Liver (tissue), 10 donors: ENCODE measurements at places on chromosomes 5 and 9. TPM values are rescaled to one million over a fixed set of nuclear protein-coding genes. Genes with fewer than 3 reads are reported as not detected.

The RCL1 gene
- 52.2 TPM for total RNA-seq

The SLC6A18 gene
- total RNA-seq = not detected

The CAVIN4 gene
- 0.08 TPM for total RNA-seq

The PCDHB3 gene
- 0.09 TPM for total RNA-seq

The CDKN2B-AS1 gene
- total RNA-seq = not detected

The SLCO6A1 gene
- not detected for total RNA-seq

The ARRDC1 gene
- 9.8 TPM for total RNA-seq

The CCNO gene
- not detected for total RNA-seq

The TIFAB gene
- total RNA-seq = not detected

The SH3RF2 gene
- total RNA-seq = 10.5 TPM

The LOX gene
- 1.0 TPM for total RNA-seq

The LYRM7 gene
- 7.5 TPM for total RNA-seq

GRCh38 chr5:50301756-50302155, 139.3 kb downstream of the EMB start:
- no peaks in the 10 kb centered on the region for H3K27me3 ChIP-seq
- DNase-seq = no peak
- no peak overlapping the region for H3K4me3 ChIP-seq
- H3K4me1 ChIP-seq = no peaks in the 10 kb centered on the region
- no peak overlapping the region for H3K27ac ChIP-seq

- no peak for DNase-seq
- no peaks in the 10 kb centered on the region for H3K36me3 ChIP-seq
- H3K27ac ChIP-seq = no peak overlapping the region
- H3K27me3 ChIP-seq = no peaks in the 10 kb centered on the region
These were observed 12.5 kb downstream of the RGS3 start for GRCh38 chr9:113475992-113476391.

GRCh38 chr9:126438741-126439401, 112.2 kb downstream of the MVB12B start:
- H3K27ac ChIP-seq = no peak overlapping the region
- peaks cover 2% of the 10 kb centered on the region for H3K36me3 ChIP-seq
- no peak overlapping the region for H3K4me3 ChIP-seq
- H3K27me3 ChIP-seq = no peaks in the 10 kb centered on the region
- no peak for DNase-seq

GRCh38 chr9:6845880-6846279, 88.1 kb downstream of the KDM4C start:
- H3K27ac ChIP-seq = no peak overlapping the region
- no peak for DNase-seq
- no peak overlapping the region for H3K4me3 ChIP-seq
- no peaks in the 10 kb centered on the region for H3K4me1 ChIP-seq

DNA sequence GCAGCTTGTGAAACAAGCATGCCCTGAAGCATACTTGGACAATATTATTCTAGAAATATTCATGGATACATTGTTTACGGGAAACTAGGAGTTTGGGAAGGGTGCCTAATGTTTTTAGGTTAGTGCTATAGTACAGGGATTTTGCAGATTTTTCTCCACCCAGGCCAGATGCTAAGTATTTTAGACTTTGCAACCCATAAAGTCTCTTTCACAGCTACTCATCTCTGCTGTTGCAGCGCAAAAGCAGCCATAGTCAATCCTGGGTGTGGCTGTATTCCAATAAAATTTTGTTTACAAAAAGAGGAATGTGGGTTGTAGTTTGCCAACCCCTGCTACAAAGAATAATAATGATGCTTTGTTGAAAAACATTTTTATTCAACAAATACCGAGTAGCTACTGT, 106.2 kb downstream of the CEMIP2 start:
- no peak overlapping the region for H3K27ac ChIP-seq
- no peaks in the 10 kb centered on the region for H3K4me1 ChIP-seq
- H3K4me3 ChIP-seq = no peak overlapping the region
- no peaks in the 10 kb centered on the region for H3K36me3 ChIP-seq
- no peak for DNase-seq

DNA sequence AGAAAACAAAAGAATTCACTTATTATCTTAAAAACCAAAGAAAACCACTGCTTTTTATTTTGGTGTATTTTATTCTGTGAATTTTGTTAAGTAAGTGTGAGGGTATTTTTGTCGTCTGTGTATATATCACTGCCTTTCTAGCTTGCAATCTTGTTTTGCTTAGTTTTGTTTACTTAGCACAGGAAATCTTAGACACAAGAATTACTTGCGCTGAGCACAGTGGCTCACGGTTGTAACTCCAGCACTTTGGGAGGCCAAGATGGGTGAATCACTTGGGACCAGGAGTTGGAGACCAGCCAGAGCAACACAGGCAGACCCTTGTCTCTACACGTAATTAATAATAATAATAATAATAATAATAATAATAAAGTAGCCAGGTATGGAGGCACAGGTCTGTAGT, 230.3 kb downstream of the PAPPA start:
- H3K36me3 ChIP-seq = no peaks in the 10 kb centered on the region
- no peak for DNase-seq
- H3K4me3 ChIP-seq = no peak overlapping the region

- no peak for DNase-seq
- no peak overlapping the region for H3K4me3 ChIP-seq
- peaks cover 30% of the 10 kb centered on the region for H3K4me1 ChIP-seq
- H3K36me3 ChIP-seq = no peaks in the 10 kb centered on the region
These were observed 47.0 kb downstream of the EPB41L4B start for GRCh38 chr9:109273869-109274268.

DNA sequence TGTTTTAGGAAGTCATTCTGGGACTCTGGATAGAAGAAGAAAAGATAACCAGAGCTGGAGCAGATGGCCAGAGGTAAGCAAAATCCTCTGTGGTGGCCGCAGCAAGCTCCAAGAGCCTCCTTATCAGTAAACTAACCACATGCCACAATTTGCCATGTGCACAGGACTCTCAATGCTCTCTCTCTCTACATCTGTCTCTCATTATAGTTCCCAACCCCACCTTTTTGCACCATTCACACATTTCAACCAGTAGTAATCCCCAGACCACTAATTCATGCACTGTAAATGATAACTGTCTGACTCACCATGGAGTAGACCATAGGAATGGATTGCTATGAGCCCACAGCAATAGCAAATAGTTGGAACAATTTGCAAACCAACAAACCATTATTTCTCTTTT, 526.1 kb downstream of the TLR4 start:
- no peaks in the 10 kb centered on the region for H3K36me3 ChIP-seq
- no peaks in the 10 kb centered on the region for H3K4me1 ChIP-seq
- H3K27ac ChIP-seq = no peak overlapping the region
- H3K27me3 ChIP-seq = no peaks in the 10 kb centered on the region
- DNase-seq = no peak

DNA sequence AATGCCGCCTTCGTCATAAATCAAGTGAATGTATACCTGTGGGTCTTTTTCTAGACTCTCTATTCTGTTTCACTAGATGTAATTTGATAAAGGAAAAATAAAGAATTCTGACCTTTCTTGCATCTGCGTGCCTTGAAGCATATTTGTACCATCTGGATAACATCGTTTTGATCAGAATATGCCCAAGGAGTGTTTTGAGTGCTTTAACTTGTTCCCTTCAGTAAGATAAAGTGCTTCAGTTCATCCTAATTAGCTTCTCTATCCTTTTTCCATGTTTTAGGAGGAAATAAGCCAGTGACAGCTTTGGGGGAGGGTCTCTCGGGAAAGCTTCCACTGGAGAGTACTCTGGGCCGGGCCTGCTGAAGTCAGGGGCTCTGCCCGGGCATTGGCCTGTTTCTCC, 113.5 kb upstream of the DAP start:
- DNase-seq = no peak
- H3K27me3 ChIP-seq = peaks cover 4% of the 10 kb centered on the region
- H3K27ac ChIP-seq = no peak overlapping the region
- no peak overlapping the region for H3K4me3 ChIP-seq
- H3K36me3 ChIP-seq = no peaks in the 10 kb centered on the region
- no peaks in the 10 kb centered on the region for H3K4me1 ChIP-seq

DNA sequence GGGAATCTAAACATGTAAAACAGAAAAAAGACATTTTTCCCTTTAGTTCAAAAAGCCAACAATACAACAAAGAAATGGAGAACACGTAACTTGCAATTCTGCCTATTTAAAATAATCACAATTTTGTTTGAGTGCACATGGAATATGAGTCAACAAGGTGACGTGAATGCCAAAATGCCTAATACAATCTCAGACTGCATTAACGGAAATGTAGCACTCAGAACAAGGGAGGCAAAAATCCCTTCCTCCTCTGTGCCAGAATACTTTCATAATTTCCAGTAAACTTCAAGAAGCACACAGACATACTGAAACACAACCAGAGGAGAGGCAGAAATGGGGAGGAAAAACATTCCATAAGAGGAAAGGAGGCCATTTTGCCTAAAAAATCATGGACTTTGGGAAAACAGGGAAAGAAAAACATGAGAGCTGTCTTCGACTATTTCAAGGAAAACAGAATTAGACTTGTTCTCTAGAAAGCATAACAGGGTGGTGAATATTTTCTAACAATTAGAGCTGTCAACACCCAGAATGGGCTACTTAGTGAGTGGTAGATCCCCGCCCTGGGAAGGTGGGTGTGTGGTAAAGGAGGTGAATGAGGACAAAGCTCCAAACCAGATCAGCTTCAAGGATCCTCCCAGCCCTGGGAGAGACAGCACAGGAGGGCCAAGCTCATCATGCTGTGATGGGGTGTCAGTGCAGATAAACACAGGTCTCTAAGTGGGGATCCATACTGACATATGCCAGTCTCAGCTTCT, 48.2 kb downstream of the ABCA1 start:
- no peak overlapping the region for H3K4me3 ChIP-seq
- no peak for DNase-seq
- H3K36me3 ChIP-seq = peaks cover 86% of the 10 kb centered on the region

- H3K27ac ChIP-seq = peak overlapping the region; percentile 84
- H3K4me1 ChIP-seq = peaks cover 38% of the 10 kb centered on the region
- H3K36me3 ChIP-seq = no peaks in the 10 kb centered on the region
These were observed 18.0 kb upstream of the DUSP1 start for GRCh38 chr5:172788771-172789686.

DNA sequence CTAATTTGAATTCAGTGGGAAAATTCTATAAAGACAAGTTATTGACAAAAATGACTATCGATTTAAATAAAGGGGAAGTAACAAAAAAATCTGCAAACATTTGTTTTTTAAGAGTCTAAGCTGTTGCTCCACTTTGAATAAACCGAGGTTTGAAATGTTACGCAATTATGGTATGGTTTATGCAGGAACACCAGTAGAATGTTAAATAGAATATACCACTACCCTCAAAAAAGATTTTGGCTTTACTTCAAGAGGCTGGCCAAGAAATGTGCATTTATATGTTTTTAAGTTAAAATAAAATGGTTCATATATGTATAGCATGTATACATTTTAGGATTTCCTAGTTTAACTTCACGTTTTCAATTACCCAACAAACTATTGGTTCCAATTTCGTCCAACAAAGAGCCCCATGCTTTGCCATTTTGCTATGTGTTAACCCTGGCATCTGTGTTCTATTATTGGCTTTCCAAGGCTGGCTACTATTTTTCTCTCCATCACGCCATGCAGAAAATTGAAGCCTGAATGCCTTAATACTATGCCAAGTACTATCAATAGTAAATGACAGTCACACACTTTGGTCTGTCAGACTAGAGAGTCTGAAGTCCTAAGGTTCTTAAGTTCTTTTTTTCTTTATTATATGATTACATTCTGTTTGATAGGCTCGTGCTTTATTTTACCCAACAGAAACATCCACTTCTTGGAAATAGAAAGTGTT, 171.2 kb downstream of the BRINP1 start:
- H3K27me3 ChIP-seq = peaks cover 4% of the 10 kb centered on the region
- no peak overlapping the region for H3K27ac ChIP-seq
- DNase-seq = no peak
- no peaks in the 10 kb centered on the region for H3K36me3 ChIP-seq
- H3K4me3 ChIP-seq = no peak overlapping the region

DNA sequence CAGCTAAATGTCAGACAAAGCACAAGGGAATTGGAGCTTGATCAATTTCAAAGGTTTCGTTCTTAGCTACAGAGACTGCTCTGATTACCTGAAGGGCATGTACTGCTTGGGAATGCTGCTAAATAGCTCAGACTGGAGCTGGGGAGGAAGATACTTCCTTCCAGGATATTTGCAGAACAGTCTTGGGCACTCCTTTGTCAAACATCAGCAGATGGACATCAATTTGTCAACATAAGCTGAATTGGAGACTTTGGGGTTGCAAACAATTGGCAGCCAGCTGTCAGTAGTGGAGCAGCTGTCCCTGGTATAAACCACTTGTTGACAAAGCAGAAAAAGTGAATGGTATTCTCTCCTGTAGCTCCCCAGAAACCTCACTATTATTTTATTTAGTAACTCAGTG, 182.0 kb downstream of the CCDC192 start:
- no peaks in the 10 kb centered on the region for H3K27me3 ChIP-seq
- no peak overlapping the region for H3K27ac ChIP-seq
- DNase-seq = no peak
- no peak overlapping the region for H3K4me3 ChIP-seq
- H3K36me3 ChIP-seq = no peaks in the 10 kb centered on the region

GRCh38 chr5:124650147-124650561, 96.3 kb downstream of the ZNF608 start:
- no peak for DNase-seq
- H3K27me3 ChIP-seq = no peaks in the 10 kb centered on the region
- H3K36me3 ChIP-seq = no peaks in the 10 kb centered on the region
- no peak overlapping the region for H3K4me3 ChIP-seq

GRCh38 chr5:157874861-157875260, 15.9 kb upstream of the CLINT1 start:
- H3K4me3 ChIP-seq = no peak overlapping the region
- DNase-seq = no peak
- H3K27ac ChIP-seq = no peak overlapping the region
- no peaks in the 10 kb centered on the region for H3K36me3 ChIP-seq
- H3K27me3 ChIP-seq = no peaks in the 10 kb centered on the region
- peaks cover 4% of the 10 kb centered on the region for H3K4me1 ChIP-seq

GRCh38 chr5:115594128-115595047, 7.9 kb downstream of the TICAM2 start:
- no peak overlapping the region for H3K4me3 ChIP-seq
- H3K27ac ChIP-seq = no peak overlapping the region
- no peak for DNase-seq
- H3K4me1 ChIP-seq = no peaks in the 10 kb centered on the region
- H3K36me3 ChIP-seq = no peaks in the 10 kb centered on the region
- no peaks in the 10 kb centered on the region for H3K27me3 ChIP-seq

- no peak overlapping the region for H3K4me3 ChIP-seq
- H3K27ac ChIP-seq = no peak overlapping the region
- H3K36me3 ChIP-seq = peaks cover 22% of the 10 kb centered on the region
- no peaks in the 10 kb centered on the region for H3K27me3 ChIP-seq
- no peaks in the 10 kb centered on the region for H3K4me1 ChIP-seq
These were observed 51.0 kb downstream of the TMEM245 start for GRCh38 chr9:109068764-109069163.
